Fibroblast of skin of left biceps (primary cell): ENCODE measurements at places on chromosomes 16 and 17.

DNA sequence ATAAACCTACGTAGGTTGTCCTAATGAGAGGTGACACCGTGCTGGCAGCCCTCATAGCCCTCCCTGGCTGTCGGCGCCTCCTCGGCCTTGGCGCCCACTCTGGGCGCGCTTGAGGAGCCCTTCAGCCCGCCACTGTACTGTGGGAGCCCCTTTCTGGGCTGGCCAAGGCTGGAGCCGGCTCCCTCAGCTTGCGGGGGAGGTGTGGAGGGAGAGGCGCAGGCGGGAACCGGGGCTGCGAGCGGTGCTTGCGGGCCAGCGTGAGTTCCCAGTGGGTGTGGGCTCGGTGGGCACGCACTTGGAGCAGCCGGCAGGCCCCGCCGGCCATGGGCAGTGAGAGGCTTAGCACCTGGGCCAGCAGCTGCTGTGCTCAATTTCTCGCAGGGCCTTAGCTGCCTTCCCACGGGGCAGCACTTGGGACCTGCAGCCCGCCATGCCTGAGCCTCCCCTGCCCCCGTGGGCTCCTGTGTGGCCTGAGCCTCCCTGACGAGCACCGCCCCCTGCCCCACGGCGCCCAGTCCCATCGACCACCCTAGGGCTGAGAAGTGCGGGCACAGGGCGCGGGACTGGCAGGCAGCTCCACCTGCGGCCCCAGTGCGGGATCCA, 40.1 kb upstream of the AMZ2 start:
- no peak for DNase-seq

DNA sequence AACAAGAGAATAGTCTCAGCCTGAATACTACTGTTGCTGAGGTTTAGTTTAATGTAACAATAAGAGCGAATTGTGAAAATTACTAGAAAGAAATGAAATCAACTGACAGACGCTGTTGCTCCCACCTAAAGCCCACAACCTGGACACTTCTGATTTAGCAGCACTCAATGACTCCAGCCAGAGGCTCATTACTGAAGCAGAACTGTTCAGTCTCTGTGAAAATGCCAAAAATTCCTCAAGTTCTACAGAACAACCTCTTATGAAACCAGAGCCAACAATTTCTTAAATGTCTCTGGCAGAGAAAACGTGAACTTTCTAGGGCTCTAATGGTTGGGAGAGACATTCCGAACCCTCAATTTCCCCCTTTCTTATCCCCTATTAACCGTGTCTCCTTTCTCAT, 9.9 kb downstream of the PSME3IP1 start:
- no peak for DNase-seq

DNA sequence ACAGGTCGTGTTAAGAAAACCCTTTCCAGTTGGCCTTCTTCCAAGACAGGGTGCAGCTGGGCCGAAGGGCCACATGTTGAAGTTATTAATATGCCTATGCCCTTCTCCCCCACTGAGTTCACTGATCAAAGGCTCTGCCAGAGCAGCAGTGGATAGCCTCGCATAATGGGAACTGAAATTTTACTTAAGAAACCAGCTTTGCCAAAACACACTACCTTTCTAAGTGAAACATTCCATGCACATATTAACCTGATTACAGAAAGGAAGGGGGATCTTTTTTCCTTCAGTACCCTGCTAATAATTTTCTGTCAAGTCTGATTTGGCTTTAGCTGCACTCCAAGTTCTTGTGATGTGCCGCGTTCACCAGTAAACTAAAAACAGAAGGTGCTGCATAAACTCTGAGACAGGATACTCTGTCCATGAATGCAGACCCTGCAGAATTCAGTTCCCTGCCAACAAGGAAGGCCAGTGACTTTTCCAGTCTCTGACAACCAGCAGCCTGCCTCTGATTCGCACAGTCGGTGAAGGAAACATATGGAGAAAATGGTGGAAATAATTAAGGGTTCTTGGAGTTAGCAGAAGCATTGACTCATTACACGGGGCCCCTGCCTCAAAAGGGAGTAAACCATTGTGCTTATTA, 283.8 kb downstream of the ZFHX3 start:
- DNase-seq: no peak

DNA sequence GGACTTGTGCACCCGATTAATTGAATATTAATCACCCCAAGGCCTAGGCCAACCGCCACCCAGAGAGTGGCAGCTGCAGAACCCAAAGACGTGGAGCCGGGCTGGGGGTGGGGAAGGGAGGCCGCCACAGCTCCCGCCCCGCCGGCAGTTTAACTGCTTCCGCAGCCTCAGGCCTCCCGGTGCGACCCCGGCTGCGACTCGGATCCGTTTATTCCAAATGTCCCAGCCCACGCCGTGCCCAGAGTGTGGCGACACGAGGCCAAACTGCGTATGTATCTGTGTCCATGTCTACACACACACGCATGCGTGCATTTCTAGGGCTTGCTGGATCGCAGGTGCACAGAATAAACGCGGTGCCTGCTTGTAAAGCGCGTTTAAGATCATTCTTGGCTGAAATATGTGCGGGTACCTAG, 802 bp upstream of the TOB1 start:
- DNase-seq: no peak

DNA sequence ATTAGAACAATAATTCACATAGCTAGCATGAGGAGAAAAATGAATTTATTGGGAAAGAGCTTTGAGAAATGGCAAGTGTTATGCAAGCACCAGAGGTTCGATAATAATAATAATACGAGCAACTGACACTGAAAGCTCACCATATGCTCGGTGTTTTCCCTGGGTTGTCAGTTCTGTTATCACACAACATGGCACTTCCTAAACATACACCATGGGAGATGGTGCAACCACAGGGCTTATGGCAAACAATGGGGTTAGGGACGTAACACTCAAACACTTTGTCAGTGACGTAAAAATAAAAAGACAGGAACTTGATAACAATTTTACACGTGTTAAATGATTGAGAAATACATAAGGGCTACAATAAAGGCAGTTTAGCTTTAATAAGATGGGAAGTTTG, 23.7 kb downstream of the OR1D5 start:
- DNase-seq: no peak

GRCh38 chr17:40556198-40556661, 9.0 kb downstream of the CCR7 start:
- no peak for DNase-seq

- DNase-seq: peak; percentile 25
Observed at GRCh38 chr16:64657316-64658011, 464.4 kb downstream of the CDH11 start.

- DNase-seq: no peak
Observed at GRCh38 chr17:82300707-82301270, 16.6 kb downstream of the CD7 start.

GRCh38 chr16:58116081-58116480, 13.1 kb downstream of the CFAP20 start:
- DNase-seq: no peak

DNA sequence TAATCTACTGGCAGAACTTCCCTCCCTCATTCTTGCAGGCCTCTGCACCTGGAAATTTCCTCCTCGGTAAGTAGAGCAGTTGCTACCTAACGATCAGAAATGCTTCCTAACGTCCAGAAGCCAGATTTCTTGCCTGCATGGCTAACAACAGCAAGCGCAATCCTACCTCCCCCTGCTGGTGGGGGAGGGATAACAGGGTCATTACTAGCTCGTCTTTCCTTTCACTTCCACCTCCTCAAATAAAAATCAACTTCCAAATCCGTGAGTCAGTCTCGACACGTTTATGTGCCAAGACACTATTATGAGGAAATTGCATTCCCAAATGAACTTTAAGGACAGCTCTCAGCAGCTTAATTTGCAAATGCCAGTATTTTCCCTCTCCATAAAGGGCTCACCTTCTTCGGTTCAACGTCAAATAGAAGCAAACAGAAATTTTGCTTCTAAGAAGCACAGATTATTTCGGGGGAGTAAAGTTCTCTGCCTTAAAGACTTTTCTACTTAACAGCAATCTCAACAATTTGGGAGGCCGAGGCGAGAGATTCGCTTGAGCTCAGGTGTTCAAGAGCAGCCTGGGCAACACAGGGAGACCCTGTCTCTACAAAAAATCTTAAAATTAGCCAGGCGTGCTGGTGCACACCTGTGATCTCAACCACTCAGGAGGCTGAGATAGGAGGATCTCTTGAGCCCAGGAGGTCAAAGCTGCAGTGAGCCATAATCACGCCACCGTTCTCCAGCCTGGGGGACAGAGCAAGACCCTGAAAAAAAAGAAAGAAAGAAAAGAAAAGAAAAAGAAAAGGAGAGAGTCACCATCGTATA, 188.6 kb upstream of the PSMD7 start:
- peak; percentile 2 for DNase-seq

GRCh38 chr16:53678756-53679343, 24.8 kb downstream of the RPGRIP1L start:
- no peak for DNase-seq

GRCh38 chr17:47315451-47316266, 8.1 kb upstream of the EFCAB13 start:
- DNase-seq: peak; percentile 86

- DNase-seq: no peak
Observed at GRCh38 chr17:72152387-72152929, 31.6 kb downstream of the SOX9 start.

- peak; percentile 29 for DNase-seq
Observed at GRCh38 chr17:3030096-3030495, 33.3 kb downstream of the OR1D5 start.

DNA sequence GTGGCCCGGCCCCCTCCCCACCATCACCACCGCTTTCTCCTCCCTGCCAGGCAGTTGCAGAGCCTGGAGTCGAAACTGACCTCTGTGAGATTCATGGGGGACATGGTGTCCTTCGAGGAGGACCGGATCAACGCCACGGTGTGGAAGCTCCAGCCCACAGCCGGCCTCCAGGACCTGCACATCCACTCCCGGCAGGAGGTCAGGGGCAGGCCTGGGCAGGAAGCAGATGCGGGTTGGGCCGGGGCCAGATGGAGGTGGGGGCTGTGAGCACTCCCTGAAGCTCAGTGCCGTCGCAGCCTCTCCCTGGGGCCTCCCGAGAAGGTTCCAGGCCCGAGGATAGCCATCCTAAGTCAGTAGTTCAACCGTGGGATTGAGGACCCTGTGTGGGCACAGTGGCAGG, 14.2 kb upstream of the ADGRG3 start:
- no peak for DNase-seq

- DNase-seq: no peak
Observed at GRCh38 chr17:61783556-61784304, 79.6 kb downstream of the BRIP1 start.
